ENCODE measurements at places on chromosomes 3 and 15.

DNA sequence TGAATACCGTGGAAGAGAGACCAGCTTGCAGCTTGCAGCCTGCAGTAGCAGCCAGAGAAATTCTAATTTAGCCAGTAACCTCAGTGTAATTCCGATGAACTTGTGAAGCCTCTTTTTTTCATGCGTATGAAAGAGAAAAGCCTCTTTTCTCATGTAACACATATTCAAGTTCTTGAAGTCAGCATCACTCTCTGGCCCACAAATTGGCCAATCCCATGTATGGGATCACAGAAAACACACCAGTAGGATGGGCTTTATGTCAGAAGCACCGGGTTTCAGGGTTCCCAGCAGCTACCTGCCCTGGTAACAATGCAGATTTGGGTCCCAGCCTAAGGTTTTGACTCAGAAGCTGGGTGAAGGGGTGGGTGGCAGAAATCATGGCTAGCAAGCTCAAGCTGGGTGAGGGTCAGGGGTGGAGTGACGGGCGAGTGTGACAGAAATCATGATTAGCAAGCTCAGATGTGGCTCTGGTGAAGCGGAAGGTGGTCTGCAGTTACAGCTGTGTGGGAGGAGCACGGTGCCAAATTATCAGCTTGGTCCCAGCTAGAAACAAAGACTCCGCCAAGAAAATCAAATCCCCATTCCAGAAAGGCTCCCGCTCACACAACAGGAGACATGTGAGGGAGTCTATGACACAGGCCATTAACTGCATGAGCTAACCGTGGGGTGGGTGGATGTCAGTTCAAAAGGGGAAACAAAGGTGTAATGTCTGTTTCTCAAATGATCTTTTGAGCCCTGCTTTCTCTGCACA, 86.6 kb downstream of the SNRK start:
- no peak for DNase-seq

DNA sequence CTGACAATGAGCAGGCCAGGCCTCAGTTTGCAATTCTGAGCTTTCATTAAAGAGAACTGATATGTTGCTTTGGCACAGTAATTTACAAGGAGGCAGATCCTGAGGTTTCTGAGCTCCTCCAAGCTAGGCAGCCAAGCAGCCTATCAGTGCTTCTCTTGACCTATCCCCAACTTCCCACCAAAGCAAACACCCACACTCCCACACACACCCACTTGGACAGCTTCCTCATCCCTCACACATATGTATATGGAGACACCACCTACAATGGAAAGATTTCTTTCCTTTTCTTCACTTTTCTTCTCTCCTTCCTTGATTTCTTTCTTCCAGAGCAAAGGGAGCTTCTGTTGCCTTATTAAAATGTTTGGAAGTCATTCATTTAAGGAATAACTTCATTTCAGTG, 217.0 kb downstream of the NLGN1 start:
- no peak for DNase-seq

DNA sequence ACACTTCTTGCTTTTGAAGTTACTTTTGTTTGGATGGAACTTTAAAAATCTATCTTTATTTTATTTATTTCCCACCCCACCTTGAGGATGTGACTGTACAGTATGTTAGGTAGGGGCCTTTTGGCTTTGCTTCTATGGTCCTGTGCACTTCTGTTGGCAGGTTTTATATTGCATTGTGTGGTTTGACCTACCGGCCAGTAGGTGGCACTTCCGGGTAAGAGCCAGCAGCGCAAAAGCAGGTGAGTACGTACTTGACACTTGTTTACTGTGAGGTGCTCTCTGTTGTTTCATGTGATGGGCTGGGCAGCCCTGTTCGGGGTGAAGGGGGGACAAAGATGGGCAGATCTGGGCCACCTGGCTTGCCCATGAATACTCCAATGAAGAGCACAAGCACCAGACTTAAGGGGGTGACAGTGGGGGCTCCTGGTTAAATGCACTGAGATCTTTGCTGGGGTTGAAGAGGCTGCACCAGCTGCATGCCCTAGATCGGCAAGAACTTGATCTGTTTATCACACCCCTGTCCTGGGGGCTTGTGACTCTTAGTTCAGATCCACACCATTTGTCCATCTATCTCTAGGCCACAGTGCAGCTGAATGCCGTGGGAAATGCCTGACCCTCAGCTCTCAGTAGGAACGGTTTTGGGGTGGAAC, 131.6 kb downstream of the NLGN1 start:
- DNase-seq, result no peak

- DNase-seq, result no peak
Observed at GRCh38 chr3:22156868-22157267, 405.9 kb upstream of the ZNF385D start.

DNA sequence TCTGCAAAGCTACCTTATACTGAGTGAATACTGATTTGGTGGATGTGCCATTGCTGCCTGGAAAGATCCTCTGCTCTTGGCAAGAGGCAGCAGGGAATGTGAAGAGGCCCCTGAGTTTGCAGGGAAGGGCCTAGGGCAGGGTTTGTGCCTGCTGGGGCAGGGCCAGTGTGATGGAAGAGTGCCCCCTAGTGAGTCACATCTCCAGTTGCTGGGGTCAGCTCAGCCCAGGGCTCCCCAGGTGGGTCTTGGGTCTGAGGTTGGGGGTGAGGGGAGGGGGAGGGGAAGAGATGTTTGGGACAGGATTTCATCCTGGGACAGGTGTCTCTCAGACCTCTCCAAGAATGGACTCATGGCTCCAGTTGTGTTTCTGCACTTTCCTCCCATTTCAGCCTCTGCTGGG, 4.1 kb upstream of the AMOTL2 start:
- DNase-seq, result peak; percentile 67

- DNase-seq, result no peak
Observed at GRCh38 chr3:51353691-51354090, 31.4 kb upstream of the MANF start.

All from osteocyte (in vitro differentiated cells).